Activated gamma-delta T cell treated with anti-CD3 and anti-CD28 coated beads, Interleukin-2, amount 50 U/mL, for 16 hours (primary cell): ENCODE measurements at places on chromosomes 6 and 20.

DNA sequence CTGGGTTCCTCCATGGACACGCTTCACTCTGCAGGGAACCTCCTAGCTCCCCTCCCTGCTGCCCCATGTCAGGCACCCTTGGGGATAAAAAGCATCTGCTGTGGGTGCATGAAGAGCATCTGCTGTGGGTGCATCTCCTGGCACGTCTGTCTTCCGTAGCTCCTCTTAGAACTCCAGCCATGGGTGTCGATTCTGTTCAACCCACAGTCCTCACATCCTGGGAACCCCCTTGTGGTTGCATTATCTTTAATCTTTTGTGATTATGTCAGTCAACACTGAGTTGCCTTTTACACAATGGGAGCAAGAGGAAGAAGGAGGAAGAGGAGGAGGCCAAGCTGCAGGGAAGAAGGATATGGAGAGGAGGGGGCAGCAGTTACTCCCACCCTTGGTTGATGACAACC is 24.1 kb upstream of the CCR6 start:
- no peak for DNase-seq

DNA sequence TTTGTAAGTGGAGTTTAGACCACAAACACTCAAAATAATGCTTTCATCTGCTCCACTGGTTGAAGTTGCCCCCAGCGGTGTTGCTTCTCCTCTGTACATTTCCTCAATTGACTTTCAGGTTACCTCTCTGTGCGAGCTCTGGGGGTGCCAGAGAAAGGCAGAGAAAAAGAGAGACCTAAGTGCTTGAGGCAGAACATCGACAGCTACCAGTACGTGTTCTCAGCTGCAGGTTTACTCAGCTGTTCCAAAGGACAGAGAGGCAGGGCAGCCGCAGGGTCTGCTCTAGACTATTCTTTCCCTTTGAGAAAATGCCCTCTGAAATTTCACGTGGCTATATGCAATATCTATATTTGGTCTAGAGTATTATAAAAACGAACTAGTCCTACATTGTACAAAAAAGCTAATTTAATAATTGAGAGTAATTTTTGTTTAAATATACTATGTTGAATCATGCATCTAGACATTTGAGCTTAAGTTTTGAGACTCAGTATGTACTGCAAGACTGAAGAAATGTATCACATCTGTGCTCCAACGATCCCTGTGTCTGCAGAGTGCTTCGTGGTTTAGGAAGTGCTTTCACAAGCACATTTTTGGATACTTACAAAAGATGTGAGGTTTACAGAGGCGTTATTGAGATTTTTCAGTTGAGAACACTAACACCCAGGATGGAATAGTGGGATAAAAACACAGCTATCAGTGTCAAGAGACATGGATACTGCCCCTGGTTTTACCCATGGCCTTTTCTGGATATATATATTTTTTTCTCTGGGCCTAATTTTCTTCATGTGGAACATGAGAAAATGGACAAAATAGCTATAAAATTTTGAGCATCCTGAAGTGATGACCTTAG is 453.6 kb upstream of the FLRT3 start:
- no peak for DNase-seq

- no peak for DNase-seq
Observed at GRCh38 chr6:168158980-168159349, 80.0 kb upstream of the FRMD1 start.

- DNase-seq = no peak
Observed at GRCh38 chr6:168851460-168852375, 401.9 kb downstream of the THBS2 start.

DNA sequence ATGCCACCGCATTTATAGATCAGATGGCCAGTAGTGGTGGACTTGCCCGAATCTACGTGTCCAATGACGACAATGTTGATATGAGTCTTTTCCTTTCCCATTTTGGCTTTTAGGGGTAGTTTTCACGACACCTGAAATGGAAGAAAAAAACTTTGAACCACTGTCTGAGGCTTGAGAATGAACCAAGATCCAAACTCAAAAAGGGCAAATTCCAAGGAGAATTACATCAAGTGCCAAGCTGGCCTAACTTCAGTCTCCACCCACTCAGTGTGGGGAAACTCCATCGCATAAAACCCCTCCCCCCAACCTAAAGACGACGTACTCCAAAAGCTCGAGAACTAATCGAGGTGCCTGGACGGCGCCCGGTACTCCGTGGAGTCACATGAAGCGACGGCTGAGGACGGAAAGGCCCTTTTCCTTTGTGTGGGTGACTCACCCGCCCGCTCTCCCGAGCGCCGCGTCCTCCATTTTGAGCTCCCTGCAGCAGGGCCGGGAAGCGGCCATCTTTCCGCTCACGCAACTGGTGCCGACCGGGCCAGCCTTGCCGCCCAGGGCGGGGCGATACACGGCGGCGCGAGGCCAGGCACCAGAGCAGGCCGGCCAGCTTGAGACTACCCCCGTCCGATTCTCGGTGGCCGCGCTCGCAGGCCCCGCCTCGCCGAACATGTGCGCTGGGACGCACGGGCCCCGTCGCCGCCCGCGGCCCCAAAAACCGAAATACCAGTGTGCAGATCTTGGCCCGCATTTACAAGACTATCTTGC is 725 bp downstream of the EEF1A1 start:
- peak; percentile 69 for DNase-seq

GRCh38 chr6:104699593-104700329 is 160.0 kb downstream of the HACE1 start:
- DNase-seq = no peak

GRCh38 chr20:1945134-1945618 is 48.7 kb downstream of the PDYN start:
- DNase-seq = no peak

DNA sequence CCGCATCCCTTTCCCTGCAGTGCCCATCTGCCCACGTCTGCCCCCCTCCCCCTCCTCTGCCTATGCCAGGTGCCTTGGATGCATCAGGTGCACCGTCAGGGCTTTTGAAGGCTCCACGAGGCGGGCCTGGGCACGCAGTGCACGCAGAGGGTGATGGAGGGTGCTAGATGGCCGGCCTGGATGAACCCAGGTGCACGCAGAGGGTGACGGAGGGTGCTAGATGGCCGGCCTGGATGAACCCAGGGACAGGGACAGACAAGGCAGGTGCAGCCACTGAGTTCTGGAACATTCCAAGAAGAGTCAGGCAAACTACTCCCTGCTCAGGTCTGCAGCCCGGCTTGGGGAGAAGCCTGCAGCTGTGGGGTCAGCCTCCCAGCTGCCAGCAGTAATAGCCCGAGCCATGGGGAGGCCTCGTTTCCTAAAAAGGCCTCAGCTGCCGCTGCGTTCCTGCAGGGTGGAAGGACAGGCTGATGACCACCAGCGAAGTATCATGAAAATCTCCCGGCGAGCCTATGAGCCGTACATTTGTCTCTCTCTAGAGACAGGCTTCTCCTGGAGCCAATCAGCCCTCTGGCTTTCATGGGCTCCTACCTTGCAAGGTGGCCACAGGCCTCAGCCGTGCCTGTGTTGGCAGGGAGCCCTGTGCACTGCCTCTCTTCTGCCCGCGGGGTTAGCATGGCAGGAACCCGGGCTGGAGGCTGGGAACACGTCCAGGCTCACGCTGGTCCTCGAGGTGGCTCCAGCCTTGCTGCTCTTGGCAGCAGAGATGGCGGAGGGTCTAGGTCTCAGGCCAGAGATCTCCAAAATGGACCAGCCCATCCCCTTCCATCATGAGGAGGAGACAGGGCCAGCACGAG is 29.6 kb downstream of the NTSR1 start:
- no peak for DNase-seq

- no peak for DNase-seq
Observed at GRCh38 chr6:55636406-55637102, 57.6 kb upstream of the HMGCLL1 start.

DNA sequence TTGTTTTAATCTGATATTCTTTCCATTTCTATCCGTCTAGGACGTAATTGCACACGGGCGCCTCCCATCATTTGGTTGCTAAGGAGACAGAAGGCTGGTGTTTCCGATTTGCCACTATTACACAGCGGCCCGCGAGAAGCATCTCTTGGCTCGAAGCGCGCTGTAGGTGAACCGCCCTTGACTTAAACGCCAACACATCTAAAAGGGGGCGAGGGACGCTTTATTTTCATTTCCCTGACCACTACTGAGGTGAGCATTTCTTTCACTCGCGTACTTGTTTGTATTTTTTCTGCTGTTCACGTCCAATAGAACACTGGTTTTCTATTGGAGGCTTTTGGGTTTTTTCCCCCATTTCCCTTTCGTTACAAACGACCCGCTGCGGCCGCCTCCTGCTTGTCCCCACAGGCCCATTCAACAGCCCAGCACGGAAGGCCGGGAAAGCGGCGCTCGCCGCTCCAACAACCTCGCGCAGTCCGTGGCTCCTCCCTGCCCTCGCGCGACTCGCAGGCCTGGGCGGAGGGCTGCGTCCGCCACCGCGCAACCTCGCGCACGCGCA is 505 bp upstream of the WRNIP1 start:
- peak; percentile 26 for DNase-seq

GRCh38 chr6:137323860-137324259 is 104.7 kb upstream of the IFNGR1 start:
- DNase-seq = no peak

DNA sequence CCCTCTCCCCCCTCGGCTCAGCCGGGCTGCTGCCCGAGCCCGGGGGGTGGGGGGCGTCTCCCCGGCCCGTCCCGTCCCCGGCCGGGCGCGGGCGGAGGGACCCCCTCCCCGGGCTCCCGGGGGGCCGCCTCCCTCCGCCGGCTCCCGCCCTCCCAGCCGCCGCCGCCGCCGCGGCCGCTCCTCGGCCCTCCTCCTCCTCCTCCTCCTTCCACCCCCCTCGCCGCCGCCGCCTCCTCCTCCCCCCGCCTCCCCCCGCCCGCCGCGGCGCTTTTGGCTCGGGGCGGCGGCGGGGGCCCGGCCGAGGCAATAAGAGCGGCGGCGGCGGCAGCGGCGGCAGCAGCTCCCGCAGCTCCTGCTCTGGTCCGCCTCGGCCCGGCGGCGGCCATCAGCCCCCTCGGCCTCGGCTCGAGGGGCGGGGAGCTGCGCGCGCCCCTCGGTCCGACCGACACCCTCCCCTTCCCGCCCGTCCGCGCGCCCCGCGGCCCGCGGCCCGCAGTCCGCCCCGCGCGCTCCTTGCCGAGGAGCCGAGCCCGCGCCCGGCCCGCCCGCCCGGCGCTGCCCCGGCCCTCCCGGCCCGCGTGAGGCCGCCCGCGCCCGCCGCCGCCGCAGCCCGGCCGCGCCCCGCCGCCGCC is 38.7 kb downstream of the GNAS start:
- DNase-seq = peak; percentile 57

- no peak for DNase-seq
Observed at GRCh38 chr6:82246370-82246769, 1.2 kb downstream of the IBTK start.

DNA sequence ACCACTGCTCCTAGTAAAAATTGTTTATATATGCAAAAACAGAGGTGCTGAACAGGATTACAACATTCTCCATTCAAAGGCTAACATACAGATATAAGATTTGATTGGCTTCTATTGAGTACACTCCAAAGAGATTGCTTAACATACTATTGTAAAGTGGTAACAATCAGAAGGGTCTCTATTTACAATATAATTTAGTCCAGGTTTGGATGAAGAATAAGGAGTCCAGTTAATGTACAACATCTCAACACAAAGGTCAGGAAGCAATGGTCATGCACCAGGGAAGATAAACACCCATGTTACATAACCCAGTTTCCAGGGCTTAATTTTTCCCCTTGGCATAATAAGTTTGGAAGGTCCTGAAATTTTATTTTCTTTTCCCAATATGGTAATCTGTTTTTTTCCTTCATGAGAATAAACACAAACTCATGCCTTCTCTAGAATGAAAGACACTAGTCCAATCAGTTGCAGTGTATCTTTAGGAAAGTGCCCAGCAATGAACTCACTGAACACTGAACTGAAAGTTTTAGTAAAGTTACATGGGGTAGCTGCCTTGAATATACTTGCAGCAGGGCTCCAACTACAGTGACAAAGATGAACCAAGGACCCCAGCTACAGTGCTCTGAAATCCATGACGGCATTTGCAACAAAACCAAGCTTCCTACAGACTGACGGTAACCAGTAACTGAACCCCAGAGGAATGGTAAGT is 255.3 kb upstream of the GJE1 start:
- DNase-seq = no peak

DNA sequence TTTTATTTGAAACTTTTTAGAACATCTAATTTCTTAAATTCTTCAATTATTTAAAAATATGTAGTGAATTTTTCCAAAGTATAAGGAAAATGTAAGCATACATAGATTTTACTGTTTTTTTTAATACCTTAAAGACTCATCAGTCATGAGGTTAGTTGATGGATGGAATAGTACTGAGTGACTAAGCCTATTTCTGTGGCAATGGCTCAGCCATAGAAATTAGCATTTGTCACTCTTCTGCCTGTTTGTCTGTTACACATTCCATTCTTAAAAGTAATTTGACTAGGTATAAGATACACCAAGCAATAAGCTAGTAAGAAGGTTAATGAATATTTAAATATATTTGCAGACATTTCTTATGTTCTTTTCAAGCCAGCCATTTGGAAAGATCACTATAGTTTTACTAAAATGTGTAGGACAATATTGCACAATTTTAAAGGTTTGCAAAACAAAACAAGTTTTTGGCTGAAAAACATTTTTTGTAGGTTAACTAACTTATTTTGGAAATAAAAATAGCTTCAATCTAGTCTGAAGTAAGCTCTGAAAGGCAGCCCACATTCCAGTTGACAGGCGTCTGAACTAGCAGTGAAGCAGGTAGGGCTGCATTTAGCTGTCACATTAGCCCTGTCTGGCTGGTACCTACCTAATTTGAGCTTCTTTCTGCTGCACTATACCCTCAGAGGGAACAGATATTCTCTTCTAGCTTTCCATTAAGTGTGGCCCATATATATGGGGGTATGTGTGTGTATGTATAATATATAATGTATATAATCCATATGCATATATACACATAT is 385.7 kb downstream of the GRIK2 start:
- DNase-seq = no peak

- no peak for DNase-seq
Observed at GRCh38 chr20:9286501-9287461, 217.9 kb downstream of the PLCB4 start.

DNA sequence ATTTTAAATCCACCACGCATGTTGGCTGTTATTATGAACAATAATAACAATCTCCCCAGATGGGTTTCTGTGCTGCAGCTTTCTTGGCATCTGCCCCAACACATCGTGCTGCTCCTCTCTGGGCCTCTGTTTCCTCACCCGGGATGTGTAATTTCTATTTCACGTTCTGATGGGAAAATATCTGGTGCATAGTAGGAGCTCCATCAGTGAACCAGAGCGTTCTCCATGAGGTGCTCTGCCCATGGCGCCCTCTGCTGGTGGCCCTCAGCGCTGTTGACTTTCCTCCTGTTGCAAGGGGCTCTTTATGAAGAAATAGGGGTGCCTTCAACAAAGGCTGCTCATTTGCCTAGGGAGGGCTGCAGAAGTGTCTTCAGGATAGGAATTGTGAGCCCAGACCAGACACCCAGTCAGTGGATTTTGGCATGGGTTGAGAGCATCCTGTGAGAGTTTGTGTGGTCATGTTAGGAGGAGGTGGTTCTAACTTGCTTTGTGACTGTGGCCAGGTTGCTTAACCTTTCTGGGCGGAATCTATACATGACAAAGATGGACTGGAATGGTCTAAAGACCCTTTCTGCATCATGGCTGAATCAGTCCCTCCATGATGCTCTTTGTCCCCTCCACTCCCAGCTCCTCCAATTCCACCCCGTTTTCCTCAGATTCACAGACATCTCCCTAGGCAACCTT is 8.1 kb downstream of the SCRT2 start:
- DNase-seq = peak; percentile 54

- DNase-seq = no peak
Observed at GRCh38 chr6:125552819-125553218, 196.6 kb upstream of the HEY2 start.

- DNase-seq = no peak
Observed at GRCh38 chr6:128242765-128243403, 277.5 kb downstream of the PTPRK start.

GRCh38 chr6:93468291-93468690 is 48.9 kb upstream of the EPHA7 start:
- DNase-seq = no peak
